ELF-1 (cell line): ENCODE measurements at places on chromosomes 5 and 9.
A peak's percentile ranks its signal among the peaks of the same experiment; 100 is the strongest.

GRCh38 chr5:39675676-39676075, 250.9 kb upstream of the DAB2 start:
- DNase-seq, result no peak

DNA sequence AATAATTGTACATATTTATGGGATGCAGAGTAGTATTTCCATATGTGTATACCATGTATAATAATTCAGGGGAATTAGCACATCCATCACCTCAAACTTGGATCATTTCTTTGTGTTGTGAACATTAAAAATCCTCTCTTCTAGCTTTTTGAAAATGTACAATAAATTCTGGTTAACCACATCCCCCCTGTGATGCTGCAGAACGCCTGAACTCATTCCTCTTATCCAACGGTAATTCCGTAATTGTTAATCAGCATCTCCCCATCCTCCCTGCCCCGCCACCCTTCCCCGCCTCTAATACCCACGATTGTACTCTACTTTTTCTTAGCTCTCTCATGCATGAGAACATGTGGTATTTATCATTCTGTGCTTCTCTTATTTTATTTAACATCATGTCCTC, 127.7 kb upstream of the ANKRD55 start:
- DNase-seq, result no peak

GRCh38 chr5:179530069-179530998, 20.0 kb upstream of the RUFY1 start:
- DNase-seq, result peak; percentile 83

- no peak for DNase-seq
Measured at GRCh38 chr9:107906074-107906473, 416.5 kb upstream of the KLF4 start.

GRCh38 chr5:41821051-41821450, 49.2 kb downstream of the OXCT1 start:
- no peak for DNase-seq

DNA sequence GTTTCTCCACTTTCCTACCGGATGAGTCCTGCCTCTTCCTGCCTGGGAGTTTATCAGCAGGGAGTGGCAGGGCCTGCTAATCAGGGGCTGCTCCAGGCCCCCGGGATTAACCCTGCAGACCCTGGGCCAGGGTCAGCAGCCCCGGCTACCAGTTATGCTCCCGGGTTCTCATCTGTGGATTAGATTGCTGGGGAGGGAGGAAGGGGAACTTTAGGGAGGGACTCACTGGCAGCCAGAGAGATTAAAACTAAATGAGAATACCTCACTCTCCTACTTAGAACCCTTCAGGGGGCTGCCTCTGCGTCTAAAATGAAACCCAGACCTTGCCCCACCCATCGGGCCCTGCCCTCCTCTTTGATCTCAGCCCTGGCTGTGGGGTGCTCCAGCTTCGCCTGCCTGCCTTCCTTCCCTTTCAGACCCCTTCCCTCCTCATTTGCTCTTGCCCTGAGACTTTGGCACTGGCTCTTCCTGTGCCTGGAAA, 130.5 kb upstream of the HAND1 start:
- peak; percentile 87 for DNase-seq

DNA sequence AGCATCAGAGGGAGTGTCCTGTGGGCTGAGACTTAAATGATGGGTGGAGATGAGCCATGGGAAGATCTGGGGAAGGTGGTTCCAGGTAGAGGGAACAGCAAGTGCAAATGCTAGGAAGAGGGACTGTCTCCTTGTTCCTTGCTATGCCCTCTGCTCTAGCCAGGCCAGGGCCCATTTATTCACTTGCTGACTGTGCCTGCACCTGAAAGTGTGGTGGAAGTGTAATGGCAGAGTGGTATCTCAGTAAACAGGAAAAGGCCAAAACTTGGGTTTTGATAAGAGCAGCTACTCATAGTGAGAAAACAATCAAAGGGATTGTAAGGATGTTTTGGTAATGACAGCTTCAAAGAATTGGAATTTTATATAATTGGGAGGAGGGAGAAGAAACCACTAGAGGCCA, 32.4 kb downstream of the TLE4 start:
- no peak for DNase-seq

- no peak for DNase-seq
Measured at GRCh38 chr9:81589819-81590218, 99.5 kb downstream of the TLE1 start.

DNA sequence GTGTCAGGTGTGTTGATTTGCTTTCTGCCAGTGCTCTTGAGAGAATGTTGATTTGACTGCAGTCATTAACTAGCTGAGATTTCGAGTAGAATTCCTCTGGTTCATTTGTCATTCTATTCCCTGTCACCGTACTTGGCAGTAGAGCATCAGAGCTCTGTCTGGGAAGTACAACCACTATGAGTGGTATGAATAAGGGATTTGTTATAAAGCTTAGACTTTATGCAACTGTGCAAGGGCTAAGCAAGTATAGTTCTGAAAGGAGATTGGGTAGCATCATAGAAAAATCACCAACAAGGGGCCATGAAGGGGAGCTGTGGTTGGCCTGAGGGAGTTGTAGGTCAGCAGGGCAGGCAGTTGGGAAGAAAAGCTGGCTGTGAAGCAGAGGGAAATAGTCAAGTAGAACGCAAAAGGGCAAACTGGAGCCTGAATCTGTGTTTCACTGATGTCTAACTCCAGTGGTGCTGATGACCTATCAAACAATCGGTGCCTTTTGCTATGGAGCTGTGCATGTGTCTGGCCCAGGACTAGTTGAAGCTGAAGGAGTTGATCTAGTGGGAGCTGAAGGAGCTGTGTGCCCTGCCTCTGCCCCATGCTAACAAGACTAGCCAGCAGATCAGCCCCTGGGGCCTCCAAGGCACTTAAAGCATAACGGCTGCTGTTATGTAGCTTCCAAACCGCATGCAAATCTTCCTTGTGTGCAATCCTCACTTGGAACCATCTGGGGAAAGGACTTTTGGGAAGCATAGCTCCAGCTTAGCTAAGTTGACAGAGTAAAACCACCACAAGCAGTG, 110.0 kb downstream of the SLC28A3 start:
- DNase-seq, result peak; percentile 31

- DNase-seq, result no peak
Measured at GRCh38 chr9:102845827-102846371, 149.2 kb upstream of the CYLC2 start.

DNA sequence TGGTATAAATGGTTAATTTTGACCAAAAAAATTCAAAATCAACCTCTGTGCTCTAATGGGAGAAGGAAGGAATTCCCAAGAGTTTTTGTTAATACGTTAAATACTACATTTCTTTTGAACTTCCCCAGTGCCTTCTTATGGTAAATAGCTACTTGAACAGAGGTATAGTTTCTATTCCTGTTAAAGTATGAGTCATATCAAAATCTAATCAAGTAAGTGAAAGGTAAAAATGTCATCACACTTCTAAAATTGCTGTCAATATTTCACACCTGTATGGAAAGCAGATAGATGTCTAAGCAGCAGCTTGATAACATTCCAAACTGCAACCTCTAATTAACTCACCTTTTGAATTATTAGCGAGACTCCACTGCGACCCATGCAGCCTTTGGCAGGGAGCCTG, 214.1 kb upstream of the MEF2C start:
- DNase-seq, result no peak

DNA sequence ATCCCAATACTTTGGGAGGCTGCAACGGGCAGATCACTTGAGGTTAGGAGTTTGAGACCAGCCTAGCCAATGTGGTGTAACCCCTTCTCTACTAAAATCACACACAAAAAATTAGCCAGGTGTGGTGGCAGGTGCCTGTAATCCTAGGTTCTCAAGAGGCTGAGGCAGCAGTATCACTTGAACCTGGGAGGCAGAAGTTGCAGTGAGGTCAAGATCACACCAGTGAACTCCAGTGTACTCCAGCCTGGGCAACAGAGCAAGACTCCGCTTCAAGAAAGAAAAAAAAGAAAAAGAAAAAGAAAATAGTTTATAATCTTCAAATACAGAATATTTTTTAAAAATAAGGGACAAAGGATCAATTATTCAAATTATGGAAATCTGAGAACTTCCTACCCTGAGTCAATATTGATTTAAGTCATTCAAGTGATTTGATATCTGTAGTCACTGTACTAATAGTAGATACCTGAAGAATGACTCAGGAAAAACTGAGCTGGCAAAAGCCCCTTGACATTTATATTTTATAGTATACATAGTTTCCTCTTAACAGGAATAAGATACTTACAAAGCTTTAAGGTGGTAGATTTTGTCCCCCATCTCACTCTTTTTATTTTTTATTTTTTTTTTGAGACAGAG, 61.8 kb downstream of the PTBP3 start:
- no peak for DNase-seq

DNA sequence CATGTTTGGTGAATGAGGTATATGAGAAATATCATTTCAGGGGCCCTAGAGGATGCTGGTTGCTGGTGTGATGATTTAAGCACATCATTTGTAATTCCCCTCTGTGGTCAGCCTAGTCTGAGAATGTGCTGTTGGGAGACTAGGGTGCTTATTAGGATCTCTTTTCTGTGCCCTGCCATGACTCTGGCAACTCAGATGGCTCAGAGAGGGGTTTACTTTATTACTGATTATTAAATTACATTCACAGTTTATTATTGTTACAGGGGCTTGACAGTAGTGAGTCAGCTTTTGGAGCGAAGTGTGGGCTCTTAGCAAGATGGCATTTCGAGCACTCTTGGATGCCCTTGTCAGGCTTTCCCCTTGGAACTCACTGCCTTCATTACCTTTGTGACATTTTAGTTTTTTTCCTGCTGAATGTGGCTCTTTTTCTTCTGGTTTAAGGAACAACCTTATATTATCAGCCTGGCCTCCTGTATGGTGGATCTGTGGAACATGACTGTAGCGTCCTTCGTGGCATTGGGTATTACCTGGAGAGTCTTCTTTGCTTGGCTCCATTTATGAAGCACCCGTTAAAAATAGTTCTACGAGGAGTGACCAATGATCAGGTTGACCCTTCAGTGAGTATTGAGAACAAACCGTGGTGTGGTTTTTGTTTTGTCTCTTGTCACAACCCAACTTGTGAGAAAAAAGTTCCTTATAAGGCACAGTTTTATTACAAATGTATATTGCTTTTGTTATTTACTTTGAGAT, 33.8 kb downstream of the RCL1 start:
- DNase-seq, result no peak

- no peak for DNase-seq
Measured at GRCh38 chr5:130337179-130337888, 433.1 kb downstream of the CHSY3 start.

DNA sequence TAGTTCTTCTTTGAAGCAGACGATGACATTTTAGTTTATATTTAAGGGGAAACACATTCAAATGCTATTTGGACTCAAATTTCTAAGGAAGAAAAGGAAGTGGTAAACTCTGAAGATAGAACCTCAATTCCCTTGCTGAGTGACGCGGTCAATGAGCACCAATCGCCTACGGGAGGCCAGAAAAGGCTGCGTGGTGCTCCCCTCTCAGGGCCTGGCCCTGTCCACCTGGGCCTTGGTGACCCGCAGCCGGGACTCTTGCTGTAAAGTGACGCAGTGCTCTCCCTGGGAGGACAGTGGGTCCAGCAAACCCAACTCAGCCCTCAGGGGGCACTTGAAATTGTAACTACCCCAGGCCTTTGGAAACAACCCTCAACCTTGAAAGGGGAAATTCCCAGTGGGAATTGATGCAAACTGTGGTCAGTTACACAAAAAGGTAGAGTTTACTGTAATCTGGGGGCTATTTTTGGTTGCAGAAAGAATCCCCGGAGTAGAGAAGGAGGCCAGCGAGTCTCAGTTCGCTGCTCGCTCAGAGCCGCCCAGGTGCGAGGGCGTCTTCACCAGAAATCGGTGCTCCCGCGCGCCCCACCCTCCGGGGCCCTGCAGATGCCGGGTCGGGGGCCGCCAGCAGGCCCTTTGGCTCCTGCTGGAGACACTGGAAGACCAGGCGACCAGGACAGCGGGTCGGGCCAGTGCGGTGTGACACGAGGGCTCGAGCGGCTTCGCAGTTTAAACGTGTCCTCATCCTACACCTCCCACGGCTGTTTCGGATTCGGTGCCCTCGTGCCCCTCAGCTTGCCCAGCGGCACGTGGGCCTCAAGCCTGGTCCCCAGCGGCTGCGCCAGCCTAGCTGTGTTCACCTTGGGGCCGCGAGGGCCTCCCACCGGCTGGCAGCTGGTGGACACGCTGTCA, 1.4 kb upstream of the ANKRD33B start:
- DNase-seq, result peak; percentile 48

GRCh38 chr5:63822614-63823013, 139.6 kb downstream of the HTR1A start:
- no peak for DNase-seq

DNA sequence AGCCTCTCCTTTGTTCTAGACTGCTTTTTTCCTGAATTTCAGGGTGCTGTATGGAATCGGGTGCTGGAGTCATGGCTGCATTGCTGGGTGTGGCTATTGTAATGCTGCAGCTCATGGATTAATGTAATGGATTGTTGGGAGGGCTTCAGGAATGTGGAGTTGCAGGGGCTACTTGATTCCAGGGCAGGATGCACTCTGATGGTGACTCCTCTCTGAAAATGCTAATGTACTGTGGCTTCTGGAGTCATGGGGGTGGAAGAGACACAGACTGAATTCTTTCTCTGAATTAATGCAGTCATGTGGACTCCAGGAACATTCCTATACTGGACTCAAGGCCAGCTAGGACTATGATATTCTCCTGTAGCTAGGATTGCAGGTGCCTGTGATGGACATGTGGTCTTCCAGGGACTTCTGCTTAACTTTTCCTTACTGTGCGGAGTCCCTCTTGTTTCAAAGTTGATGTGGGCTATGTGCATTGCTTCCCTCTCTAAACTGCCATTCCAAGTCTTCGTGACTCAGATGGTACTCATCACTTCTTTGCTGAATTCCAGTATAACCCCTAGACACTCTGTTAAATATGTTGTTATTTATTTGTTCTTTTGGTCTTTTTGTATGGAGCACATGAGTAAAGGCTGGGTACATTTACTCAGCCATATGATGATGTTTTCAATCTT, 396.2 kb downstream of the KCTD16 start:
- peak; percentile 39 for DNase-seq

DNA sequence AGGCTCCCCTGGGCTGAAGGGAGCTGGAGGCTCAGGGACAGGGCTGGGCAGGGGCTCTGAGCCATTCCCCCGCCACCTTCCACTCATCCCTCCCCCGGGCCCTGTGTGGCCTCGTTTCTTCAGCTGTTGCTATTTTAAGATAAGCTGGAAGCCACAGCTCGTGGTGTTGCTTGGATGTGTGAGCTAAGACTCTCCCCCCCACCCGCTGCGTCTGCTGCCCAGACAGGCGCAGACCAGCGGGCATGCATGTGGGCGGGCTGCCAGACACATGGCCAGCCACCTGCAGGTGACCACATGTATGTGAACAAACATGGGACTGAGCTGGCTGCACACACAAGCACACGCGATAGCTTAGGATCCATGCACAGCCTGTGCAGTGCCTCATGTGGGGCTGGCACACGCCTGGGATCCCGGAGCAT, 8.7 kb downstream of the SNCB start:
- DNase-seq, result no peak

- DNase-seq, result no peak
Measured at GRCh38 chr5:59020611-59021285, 437.9 kb downstream of the RAB3C start.

DNA sequence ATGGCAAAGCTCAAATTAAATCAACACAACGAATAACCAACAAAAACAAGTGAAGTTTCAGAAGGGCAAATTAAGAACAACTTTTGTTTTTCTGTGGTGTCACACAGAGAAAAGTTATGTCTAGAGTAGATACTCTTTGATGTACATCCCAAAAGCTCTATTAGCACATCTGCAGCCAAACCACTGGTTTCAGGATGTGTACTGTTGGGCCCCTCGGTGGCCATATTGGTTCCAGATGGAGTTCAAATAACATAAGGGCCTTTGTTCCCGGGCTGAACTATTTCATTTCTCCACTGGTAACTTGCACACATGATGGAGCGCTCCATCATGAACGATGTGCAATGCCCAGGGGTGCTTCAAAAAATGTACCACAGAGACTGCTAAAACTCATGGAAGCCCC, 126.1 kb downstream of the SEMA5A start:
- no peak for DNase-seq

- DNase-seq, result no peak
Measured at GRCh38 chr5:81161012-81161601, 72.0 kb upstream of the CKMT2 start.
